ENCODE measurements at places on chromosomes 1 and 21.

GRCh38 chr1:199173356-199173755, 534.5 kb downstream of the PTPRC start:
- DNase-seq = no peak

DNA sequence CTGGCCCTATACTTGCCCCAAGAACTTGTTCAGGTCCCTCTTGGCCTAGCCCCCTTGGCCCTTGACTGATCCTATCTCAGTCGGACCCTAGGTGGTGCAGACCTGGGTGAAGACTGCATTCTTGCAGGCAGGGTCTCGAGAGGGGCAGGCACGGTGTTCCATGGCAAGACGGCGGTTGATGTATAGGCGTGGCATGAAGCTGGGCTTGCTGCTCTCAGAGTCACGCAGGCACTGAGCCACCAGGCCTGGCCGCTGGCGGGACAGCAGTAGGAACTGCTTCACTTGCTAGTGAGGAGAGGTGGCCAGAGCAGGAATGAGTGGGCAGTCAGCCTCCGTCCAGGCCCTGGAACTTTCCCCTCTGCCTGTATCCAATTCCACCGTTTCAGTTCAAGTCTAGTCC, 3.8 kb downstream of the HECTD3 start:
- no peak for DNase-seq

GRCh38 chr1:169925505-169926482, 32.1 kb upstream of the SCYL3 start:
- no peak for DNase-seq

DNA sequence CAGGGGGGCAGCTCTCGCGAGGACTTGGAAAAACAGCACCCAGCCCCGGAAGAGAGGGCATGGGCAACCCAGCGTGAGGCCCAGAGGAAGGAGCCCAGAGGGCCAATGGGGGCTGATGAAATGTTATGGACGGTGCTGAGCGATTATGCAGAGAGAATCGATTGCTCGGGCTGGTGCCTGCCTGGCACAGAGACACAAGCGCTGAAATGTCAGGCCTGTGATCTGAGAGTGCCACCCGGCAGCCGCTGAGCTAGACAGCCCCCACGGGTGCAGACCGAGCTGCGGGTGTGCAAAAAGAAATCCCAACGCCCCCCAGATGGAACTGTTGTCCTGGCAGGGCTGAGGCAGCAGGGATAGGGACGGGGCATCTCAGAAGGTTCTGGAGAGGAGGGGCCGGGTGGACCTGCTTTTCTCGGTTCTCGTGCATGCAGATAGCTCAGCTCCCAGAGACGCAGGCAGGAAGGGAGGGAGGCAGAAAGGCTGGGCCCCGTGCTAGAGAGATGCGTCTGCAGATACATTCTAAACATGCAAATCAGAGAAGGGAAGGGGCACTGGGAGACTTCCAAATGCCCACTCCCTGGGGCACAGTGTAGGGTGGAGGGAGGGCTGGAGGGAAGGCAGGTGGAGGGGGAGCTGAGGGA, 41.5 kb downstream of the TAS1R2 start:
- DNase-seq = no peak

DNA sequence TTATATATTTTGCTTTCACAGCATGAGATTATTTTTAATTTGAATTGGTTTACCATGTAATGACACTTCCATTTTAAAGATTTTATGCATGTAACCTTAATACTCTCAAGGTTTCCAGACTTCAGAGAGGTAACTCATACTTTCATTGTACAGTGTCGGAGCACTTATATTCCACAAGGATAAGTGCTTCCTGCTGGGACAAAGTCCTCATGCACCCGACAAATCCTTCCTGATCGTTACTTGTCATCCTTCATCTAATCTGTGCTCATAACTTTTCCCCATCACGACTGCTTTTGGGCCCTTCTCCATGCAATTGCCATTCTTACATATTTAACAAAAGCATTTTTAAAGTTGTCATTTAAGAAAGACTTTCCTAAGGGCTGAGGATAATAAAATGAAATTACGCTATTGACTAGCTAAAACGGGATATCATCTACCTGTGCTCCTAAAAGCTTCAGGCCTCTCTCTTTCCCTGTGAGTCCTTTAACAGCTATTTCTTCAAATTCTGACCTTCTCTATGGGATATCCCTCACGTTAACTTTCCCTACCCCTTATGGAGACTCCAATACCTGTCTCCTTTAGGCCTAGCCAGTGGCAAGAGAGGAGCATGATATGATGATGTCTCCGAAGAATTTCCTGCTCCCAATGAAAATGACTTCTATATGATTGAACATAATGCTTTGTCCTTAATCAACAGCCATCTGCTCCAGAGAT, 59.3 kb downstream of the NCAM2 start:
- no peak for DNase-seq

GRCh38 chr1:63748641-63749040, 25.2 kb upstream of the ROR1 start:
- no peak for DNase-seq

DNA sequence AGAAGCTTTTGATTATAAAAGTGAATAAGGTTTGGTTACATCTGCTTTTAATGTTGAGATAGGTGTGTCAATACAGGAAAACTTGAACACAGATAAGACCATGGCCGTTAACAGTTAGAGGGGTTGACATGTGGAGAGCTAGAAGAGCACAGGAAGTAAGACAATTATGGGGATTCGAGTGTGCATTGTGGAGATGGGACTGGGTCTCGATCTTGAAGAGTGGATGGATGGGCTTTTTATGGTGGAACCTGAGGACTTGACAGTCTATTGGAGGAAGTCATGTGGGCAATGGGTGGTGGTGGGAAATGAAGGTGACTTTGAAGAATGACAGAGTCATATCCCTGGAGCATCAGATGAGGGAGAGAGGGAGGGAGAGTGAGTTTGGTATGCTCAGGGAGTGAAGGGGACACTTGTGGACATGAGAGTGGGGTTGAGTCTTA, 12.1 kb downstream of the DYRK1A start:
- no peak for DNase-seq

- peak; percentile 33 for DNase-seq
Observed at GRCh38 chr1:238951809-238952208, 434.6 kb upstream of the CHRM3 start.

- no peak for DNase-seq
Observed at GRCh38 chr1:67945733-67946374, 104.6 kb downstream of the DIRAS3 start.

- no peak for DNase-seq
Observed at GRCh38 chr1:245752561-245752960, 597.8 kb downstream of the KIF26B start.

GRCh38 chr21:21373969-21374368, 375.8 kb downstream of the NCAM2 start:
- no peak for DNase-seq

DNA sequence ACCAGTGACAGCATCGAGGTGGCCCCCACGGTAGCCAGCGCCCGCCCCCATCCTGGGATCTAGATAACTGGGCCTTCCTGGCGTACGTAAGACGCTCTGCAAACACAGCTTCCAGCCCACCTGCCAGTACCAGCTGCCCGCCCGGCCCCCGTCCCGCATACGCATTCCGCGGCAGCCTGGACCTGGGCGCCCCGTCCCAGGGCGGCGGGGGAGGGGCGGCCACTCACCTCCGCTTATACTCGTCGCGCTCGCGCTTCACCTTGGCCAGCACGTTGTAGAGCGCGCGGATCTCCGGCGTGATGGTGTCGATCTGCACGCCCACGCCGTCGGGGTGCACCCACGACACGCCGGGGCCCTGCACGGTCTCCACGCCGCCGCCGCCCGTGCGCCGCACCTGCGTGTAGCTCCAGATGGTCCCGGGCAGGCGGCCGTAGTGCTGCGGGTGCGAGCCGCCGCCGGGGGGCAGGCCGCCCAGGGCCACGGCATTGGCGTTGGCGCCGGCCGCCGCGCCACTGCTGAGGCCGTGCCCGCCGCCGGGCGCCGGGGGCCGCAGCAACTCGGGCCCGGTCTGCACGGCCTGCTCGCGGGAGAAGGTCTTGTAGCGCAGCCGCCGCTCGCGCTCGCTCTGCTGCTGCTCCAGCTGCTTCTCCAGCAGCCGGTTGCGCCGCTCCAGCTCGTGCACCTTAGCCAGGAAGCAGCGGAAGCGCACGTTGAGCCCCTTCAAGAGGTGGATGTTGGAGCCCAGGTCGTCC, 859 bp downstream of the IFFO2 start:
- DNase-seq = no peak

DNA sequence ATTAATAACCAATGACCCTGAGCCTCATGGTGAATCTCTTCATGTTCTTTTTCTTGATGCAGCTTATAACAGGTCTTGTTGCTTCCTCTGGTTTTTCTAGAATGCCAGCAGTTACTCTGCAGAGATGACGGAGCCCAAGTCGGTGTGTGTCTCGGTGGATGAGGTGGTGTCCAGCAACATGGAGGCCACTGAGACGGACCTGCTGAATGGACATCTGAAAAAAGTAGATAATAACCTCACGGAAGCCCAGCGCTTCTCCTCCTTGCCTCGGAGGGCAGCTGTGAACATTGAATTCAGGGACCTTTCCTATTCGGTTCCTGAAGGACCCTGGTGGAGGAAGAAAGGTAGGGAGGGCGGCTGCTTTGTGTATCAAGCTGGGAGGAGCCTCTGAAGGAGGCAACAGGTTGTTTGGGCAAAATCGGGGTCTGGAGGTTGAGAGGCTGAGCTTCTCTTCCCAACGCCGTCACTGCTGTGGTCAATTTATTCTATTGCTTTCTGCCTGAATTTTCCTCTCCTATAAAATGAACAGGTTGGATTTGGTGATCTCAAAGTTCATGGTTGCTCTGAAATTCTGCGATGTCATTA, 6.7 kb downstream of the ABCG1 start:
- no peak for DNase-seq

DNA sequence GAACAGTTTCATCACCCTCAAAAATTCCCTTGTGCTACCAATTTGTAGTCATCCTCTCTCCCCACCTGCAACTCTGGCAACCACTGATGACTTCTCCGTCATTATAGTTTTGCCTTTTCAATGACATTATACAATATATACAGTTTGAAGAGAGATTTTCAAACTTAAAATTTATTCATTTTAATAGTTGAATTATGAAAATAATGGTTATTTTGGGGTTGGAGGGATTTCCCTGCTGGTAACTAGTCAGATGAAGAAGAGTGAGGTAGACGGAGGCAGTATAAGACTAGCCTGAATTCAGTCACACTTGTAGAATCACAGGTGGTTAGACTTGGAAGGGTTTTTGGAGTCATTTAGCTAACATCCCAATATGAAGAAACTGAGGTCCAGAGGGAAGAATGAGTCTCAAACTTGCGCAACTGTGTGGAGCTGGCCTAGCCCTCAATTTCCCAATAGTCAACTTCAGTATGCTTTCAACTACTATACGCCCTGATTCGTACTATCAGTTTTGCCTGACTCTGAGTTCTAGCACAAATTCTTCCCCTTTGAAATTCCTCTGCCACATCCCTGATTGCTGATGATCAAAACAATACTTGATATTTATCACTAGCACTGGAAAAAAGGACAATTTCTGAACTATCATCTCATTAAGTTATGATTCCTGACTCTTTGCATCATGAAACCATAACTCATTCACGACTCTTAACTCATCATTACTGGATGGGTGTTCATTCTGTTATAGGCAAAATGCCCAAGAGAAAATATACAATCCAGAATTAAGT, 54.2 kb downstream of the VANGL2 start:
- no peak for DNase-seq

DNA sequence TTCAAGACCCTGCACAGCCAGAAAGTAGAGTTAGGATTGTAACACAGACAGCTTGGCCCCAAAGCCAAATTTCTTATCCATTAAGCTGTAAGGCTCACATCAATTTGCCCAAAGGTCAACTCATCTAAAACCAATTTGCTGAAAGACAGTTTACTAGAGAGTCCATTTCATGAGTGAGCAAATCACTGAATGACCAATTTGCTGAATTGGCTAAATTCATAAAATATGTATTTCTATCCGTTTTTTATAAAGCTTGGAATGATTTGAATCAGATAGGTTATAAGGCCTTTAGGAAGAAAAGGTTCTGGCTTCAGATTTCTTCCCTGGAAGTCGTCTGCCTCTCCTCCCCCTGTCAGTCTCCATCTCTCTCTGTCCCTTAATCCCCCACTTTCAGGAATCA, 168.1 kb downstream of the FCRL5 start:
- DNase-seq = no peak

DNA sequence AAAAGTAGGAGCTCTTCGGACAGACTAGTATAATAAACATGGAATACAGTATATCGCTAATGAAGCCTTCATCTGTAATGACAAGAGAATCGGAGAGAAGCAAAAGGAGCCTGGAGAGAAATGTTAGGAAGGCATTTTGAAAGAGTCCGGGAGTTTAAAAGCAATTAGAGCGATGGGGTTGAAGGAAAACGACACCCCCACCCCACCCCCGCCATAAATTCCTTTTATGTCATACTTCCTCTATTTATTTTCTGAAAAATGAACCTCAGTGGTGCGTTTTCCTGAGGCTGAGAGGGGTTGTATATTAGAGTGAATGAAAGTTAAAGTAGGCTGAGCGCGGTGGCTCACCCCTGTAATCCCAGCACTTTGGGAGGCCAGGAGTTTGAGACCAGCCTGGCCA, 635 bp upstream of the APH1A start:
- DNase-seq = no peak

DNA sequence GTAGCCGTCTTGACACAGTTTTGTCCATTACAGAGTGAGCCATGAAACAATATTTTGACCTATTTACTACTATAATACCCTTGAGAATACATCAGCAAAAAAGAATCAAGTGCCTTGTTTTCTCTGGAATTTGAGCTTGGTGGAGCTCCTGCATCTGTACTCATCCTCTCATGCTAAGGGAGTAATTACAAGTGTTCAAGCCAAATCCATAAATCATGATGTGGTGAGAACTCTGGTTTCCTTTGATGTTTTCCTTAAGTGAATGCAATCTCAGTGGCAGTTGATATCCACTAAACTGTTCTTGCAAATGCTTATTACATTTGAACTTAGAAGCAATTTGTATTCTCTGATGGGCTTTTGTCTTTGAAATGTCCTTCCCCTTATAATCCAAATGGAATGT, 824.6 kb upstream of the TMPRSS15 start:
- no peak for DNase-seq

GRCh38 chr1:61404597-61405376, 320.2 kb downstream of the TM2D1 start:
- no peak for DNase-seq

GRCh38 chr1:167795810-167796740, 74.3 kb downstream of the MPZL1 start:
- no peak for DNase-seq

DNA sequence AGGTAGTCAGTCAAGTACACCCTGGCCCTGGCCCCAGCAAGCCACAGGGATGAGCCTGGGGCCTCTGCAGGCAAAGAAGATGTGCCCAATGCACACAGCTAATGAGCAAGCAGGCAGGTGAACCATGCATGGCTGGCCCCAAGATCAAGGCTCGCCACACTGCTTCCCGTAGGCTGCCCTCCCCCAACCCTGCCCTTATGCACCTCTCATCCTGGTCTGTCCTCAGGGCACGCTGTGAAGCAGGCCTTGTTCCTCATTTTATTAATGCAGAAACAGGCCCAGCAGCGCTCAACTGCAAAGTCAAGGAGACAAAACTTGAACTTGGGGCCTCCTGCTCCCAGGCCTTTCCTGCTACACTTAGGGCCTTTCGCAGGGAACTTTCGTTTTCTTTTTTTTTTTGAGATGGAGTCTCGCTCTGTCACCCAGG, 35.6 kb upstream of the ID3 start:
- no peak for DNase-seq

- DNase-seq = no peak
Observed at GRCh38 chr21:41170442-41170841, 2.5 kb downstream of the BACE2 start.

Measured in fibroblast of skin of left biceps (primary cell).